ENCODE measurements at places on chromosomes 1 and 21.

DNA sequence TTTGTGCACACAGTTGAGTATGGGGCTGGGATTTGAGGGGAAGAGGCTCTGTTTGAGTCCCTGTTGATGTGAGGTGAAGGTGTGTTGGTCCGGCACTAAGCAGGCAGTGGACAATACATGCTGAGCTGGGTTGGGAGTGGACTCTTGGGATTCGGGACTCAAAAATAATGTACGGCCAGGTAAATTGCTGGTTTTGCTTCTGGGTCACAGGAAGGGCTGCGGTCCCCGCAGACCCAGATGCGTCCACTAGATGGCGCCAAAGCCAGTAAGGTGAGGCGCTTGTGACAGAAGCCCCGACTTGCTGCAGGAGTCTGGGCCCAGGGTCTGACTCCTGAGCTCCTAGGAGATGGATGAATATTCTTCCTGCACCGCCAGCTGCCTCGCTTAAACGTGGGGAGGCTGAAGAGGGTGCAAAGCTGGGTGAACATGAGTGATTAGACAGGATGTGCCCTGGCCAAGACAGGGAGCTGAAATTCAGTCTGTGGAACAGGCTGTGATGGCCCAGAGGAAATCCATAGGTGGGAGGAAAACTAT, 61.4 kb downstream of the ACBD3 start:
- DNase-seq: peak; percentile 97

- DNase-seq: peak; percentile 30
These were observed at the start of gene KCND3 for GRCh38 chr1:111989531-111990025. Gene KCND3 (minus strand): TSS chr1:111989668.

DNA sequence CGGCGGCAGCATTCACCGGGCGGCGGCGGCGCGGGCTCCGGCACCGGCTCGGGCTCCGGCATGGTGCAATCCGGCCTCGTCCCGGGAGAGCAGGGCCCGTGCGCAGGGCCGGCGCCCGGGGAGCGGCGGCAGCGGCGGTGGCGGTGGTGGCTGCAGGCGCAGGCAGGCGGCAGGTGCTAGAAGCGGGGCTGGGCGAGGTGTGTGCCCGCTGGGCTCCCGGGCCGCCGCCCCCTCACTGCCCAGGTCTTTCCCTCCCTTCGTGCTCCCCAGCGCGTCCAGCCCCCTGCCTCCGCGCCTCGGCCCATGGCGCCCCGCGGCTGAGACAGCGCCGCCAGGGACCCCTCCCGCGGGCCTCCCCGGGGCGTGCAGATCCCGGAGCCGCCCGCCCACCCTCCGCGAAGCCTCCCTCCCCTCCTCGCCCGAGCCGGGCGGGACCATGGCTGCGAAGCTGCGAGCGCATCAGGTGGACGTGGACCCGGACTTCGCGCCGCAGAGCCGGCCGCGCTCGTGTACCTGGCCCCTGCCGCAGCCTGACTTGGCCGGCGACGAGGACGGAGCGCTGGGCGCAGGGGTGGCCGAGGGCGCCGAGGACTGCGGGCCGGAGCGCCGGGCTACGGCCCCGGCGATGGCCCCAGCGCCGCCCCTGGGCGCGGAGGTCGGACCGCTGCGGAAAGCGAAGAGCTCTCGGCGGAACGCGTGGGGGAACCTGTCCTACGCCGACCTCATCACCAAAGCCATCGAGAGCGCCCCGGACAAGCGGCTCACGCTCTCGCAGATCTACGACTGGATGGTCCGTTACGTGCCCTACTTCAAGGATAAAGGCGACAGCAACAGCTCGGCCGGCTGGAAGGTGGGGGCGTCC, 492 bp downstream of the FOXO6 start:
- peak; percentile 25 for DNase-seq

DNA sequence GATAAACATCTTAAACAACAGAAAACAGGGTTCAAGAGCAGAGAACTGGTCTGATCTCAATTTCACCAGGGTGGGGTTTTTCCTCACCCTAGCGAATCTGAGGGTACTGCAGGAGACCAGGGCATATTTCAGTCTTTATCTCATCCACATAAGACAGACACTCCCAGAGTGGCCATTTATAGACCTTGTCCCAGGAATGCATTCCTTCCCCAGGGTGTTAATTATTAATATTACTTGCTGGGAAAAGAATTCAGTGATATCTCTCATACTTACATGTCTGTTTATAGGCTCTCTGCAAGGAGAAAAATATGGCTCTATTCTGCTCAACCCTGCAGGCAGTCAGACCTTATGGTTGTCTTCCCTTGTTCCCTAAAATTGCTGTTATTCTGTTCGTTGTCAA, 84.1 kb downstream of the LYPLAL1 start:
- no peak for DNase-seq

All from WTC11 (cell line).